Activated CD8-positive, alpha-beta T cell treated with anti-CD3 and anti-CD28 coated beads, Interleukin-2, amount 10 ng/mL, durations not matched to agents 7 days and 5 days (primary cell): ENCODE measurements at places on chromosomes 7 and 10. TPM values are rescaled to one million over a fixed set of nuclear protein-coding genes. Genes with fewer than 3 reads are reported as not detected.

GRCh38 chr7:143345428-143345900 lies 17.0 kb downstream of the FAM131B start:
- peak; percentile 76 for DNase-seq

DNA sequence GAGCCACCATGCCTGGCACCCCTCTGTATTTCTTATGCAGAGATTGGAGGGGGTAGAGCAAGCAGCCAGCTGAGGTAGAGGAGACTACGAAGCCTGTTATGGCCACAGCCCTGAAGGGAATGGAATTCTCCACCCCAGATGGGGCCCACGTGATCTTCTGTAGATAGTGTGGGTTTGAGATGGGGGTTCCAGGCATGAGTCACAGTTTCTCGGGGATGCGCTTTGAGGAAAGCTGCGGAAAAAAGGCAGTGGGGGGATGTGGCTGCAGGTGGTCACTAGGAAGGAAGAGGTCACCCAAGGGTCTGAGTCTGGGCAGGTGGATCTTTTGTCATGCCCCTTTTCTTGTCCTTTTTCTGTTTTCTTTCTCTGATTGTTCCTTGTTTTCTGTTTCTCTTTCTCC lies 11.5 kb downstream of the FAM131B start:
- DNase-seq = no peak

The NPSR1 gene
- not detected for total RNA-seq

The TMEM168 gene
- total RNA-seq = 11.7 TPM

- no peak for DNase-seq
Observed at GRCh38 chr10:46526682-46527038, 29.8 kb downstream of the GPRIN2 start.

The DEPP1 gene
- not detected for total RNA-seq

GRCh38 chr10:5583525-5584175 lies 58.9 kb downstream of the CALML3 start:
- no peak for DNase-seq
